ENCODE measurements at places on chromosomes 3 and 15.

- peak; percentile 25 for DNase-seq
These were observed 92.2 kb downstream of the KLHL25 start for GRCh38 chr15:85702321-85703101.

DNA sequence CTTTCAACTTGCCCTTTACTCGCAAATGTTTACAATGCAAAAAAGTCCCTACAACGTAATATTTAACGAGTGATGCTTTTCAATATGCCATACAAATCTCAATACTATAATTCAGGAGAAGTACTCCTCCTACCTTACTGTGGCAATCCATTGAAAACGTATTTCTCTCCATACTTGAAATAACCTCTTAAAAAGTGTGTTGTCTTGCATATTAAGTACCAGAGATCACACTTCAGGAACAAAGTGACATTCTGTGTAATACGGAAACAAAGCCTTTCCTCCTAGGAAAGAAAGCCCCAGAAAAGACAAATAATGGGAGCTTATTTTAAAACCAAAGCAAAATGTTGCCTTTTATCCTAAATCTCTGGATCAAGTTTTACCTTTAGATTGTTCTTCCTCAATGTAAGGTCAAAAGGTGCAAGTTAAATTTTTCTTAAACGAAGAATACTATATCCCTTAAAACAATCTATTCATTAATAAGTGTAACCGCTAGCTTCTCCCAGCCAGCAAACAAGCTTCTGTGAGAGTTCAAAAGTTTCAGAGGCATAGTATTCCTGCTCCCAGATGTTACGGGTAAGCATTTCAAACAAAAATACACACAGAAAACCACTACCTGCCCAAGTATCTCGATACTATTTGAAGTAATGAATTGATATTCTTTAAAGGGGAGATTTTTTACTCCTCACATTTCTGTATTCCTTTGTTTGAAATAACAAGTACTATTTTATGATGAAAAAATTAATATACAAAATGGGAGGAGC is 1.7 kb downstream of the TJP1 start:
- no peak for DNase-seq

- peak; percentile 49 for DNase-seq
These were observed 89.2 kb upstream of the MEF2A start for GRCh38 chr15:99476413-99477222.

DNA sequence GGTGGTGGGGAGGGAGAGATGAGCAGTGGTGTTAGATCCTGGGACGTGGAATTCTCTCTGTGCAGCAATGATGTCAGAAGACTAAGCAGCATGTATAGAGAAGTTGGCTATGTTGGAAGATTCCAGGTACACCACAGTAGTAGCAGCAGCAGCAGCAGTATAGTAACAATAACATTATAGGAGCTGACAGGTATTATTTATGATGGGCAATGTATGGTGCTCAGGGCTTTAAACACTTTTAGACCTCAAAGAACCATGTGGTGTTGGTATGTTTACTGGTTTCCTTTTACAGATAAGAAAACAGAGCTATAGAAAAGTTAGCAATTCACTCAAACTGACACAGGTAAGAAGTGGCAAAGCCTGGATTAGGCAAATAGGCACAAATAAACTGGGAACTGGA is 103.9 kb downstream of the CCNL1 start:
- no peak for DNase-seq
